ENCODE measurements at places on chromosomes 6 and 20.

- DNase-seq = no peak
These were observed 40.7 kb upstream of the SLC17A4 start for GRCh38 chr6:25713824-25714223.

GRCh38 chr6:143026696-143027449, 33.8 kb upstream of the AIG1 start:
- DNase-seq = no peak

- DNase-seq = no peak
These were observed 61.3 kb upstream of the FERMT1 start for GRCh38 chr20:6184086-6184485.

GRCh38 chr6:10269814-10270472, 144.9 kb downstream of the TFAP2A start:
- no peak for DNase-seq

GRCh38 chr6:17427617-17428016, 34.2 kb downstream of the CAP2 start:
- no peak for DNase-seq

DNA sequence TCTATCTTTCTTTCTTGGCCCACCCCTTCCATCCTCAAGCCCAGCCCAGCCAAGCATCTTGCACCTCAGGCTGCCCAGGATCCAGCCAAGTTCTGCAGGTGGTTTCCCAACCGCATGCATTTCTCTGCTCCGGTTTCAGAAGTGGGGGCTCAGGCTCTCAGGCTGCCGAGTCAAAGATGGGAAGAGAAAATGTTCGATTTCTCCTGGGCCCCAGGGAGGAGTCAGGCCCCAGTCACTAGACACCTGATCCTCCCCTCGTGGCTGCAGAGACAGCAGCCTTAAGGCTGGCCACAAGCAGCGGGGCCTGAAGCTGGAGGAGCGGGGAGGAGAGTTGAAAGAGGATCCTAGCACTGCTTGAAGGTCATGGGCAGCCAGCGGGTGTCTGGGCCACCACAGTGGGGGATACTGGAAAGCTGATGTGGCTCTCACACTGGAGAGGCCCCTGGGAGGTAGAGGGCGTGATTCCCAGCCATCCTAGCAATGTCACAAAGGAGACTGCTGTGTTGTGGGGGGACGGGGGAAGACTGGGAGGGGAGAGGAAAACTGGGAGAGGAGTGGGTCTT, 42.2 kb upstream of the ZFAND3 start:
- peak; percentile 40 for DNase-seq

GRCh38 chr20:38894091-38894847, 31.9 kb upstream of the FAM83D start:
- no peak for DNase-seq

GRCh38 chr6:18076231-18076630, 46.2 kb downstream of the NHLRC1 start:
- no peak for DNase-seq

- DNase-seq = no peak
These were observed 142.2 kb downstream of the ARID1B start for GRCh38 chr6:156919370-156919769.

DNA sequence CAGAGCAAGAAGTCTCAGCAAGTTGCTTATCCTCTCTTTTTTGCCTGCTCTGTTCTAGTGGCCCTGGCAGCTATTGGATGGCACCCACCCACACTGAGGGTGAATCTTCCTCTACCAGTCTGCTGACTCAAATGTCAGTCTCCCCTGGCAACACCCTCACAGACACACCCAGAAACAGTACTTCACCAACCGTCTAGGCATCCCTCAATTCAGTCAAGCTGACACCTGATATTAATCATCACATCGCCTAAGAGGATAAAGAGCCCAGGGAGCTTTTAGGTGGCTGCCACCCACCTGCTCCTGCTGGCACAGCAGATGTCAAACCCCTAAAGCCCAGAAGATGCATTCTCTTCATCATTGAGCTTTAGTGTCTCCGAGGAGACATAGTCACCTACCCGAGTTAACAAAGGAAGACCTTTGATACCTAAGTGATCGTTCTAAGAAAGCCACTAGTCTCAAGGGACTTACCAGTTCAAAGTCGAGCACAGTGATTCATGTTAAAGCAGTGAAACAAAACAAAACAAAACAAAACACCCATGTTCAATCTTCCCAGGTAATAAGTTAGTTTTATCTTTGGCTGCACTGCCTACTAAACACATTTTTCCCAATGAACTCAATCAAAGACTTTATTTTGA, 97.7 kb upstream of the KCNQ5 start:
- DNase-seq = no peak

DNA sequence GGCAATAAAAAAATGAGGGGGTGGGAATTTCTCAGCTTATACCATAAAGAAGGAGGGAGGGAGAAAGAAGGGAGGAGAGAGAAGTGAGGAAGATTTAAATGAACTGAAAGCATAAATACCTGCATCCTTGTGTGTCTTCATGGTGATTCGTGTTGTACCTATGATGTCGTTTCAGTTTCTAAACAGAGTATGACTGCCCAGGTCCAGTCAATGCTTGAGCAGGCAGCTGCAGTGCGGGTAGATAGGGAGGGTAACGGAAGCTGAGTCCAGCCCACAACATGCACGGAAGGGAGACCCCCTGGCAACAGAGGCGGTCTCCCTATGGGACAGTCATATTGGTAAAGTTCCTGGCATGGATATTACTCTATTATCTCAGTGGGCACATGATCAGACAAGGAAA, 184.5 kb downstream of the KIF16B start:
- DNase-seq = no peak

- DNase-seq = no peak
These were observed 8.4 kb upstream of the DYNLRB1 start for GRCh38 chr20:34507702-34508413.

DNA sequence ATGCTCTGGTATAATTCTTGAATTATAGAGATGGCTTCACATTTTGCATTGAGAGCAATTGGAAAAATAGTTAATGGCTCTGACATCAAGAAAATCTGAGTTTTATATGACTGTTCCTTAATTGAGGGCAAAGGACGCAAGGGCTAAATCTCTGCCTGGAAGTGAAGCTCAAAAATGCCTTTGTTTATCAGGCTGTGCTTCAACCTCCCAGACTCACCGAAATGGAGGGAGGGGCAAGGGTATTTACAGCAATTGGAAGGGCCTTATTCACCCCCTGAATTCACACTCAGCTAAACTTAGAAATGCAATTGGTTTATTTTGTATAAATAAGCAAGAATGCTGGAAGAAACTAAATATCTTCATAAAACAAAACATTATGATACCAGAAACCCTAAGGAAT, 737.2 kb upstream of the MMS22L start:
- DNase-seq = no peak

- no peak for DNase-seq
These were observed 4.1 kb downstream of the C20orf202 start for GRCh38 chr20:1207293-1207878.

DNA sequence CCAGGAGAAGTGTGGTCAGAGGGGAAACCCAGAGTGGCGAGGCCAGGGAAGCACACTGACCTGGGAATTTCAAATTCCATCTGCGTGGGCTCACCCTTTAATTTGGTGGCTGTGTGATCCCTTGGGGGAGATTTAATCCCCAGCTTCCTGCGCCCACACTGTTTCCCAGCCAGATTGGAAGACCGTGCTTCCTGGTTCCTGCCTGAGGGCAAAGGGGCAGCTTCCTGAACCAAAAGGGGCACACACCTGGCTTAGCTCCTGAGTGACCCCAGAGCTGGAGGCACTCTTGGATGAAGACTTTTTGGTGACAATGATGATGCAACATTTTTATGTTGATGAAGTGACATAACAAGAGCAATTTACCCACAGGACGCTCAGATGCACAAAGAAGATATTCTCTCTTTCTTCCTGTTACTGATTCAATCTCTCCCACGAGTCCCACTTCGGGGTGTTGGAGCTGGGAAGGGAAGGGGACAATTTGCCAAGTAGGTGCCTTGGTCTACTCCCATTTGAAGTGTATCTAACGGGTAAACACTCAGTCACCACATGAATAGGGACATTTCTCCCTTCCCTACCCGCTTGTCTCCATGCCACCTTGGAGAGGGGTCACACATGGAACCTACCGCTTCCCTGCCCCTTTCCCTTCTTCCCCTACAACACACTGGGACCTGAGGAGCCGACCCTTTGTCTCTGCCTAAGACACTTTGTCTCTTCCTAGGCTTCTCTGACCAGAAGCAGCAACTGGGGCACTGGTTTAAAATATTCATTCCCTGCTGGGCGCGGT, 28.6 kb upstream of the CDKN1A start:
- DNase-seq = no peak

GRCh38 chr6:42028234-42029061, 21.9 kb upstream of the TAF8 start:
- no peak for DNase-seq

DNA sequence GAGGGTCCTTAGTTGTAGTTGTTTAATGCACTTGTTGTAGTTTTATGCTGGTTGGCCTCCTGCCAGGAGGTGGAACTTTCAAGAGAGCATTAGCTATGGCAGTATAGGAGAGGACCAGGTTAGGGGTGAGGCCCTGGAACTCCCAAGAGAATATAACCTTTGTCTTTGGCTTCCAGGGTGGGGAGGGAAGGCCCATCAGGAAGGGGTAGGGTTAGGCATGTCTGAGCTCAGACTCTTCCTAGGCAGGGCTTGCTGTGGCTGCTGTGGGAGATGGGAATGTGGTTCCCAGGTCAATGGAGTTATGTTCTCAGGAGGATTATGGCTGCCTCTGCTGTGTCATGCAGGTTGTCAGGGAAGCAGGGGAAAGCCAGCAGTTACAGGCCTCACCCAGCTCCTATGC, 20.0 kb upstream of the GABRR1 start:
- no peak for DNase-seq

GRCh38 chr6:89430201-89430962, 2.6 kb upstream of the ANKRD6 start:
- DNase-seq = no peak

- DNase-seq = no peak
These were observed 107.2 kb downstream of the CHD6 start for GRCh38 chr20:41510847-41511450.

GRCh38 chr6:91926361-91926760, 1339.5 kb upstream of the MAP3K7 start:
- DNase-seq = no peak

DNA sequence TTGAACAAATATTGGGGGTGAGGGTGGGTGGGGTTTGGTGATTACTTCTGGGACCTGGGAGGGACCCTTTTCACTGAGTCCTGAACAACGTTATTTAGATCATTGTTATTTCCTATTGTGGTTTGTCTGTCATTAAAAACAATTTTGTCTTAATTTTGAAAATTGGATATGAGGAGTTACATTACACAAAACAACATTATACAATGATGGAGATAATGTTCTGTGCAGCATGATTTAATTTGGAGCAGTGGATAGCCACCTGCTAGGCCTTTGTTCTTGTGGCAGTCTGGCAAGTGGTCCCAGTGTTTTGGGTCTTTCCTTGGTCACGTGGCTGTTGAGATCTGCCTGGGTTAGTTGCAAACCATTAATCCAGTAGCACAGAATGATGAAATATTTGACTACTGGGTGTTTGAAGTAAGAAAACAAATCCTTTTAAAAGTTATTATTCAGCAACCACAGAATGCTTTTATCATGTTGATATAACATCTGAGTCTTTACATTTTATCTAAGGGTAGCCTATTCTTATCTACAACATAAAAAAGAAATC, 172.8 kb downstream of the CDKAL1 start:
- no peak for DNase-seq

DNA sequence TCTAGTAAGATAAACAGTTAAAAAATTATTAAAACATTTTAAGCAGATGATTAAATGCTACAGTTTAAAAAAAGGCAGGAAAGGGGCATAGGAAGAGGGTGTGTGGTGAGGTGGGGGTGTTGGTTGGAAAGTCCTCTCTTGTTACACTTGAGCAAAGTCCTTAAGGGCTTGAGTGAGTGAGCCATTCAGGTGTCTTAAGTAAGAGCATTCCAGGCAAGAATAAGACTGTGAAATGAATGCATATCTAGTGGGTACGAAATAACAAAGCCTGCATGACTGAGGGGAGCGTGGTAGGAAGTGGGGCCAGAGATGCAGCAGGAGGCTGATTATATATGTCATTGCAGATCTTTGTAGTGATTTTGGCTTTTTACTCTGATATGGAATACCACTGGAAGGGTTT, 5.1 kb downstream of the CDKAL1 start:
- DNase-seq = no peak

DNA sequence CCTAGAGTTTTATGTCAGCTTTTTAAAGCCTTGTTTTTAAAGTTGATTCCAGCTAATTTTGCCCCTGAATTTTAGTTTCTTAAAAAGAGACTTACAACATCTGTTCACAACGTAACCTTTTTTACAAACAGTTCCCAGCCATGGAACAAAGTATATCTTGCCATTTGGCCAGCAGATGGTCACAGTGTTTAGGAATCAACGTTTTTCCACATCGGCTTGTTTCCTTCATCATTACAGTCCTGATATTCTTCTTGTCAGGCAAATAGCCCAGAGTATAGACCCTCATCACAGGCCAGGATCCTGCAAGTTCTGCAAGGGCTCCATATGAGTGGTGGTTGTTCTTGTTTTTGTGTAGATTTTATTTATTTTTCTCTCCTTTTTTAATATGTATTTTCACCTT, 341.7 kb upstream of the HTR1E start:
- DNase-seq = no peak

GRCh38 chr6:162525181-162525580, 202.4 kb downstream of the PRKN start:
- no peak for DNase-seq

GRCh38 chr6:56040223-56040622, 164.8 kb upstream of the BMP5 start:
- DNase-seq = no peak

DNA sequence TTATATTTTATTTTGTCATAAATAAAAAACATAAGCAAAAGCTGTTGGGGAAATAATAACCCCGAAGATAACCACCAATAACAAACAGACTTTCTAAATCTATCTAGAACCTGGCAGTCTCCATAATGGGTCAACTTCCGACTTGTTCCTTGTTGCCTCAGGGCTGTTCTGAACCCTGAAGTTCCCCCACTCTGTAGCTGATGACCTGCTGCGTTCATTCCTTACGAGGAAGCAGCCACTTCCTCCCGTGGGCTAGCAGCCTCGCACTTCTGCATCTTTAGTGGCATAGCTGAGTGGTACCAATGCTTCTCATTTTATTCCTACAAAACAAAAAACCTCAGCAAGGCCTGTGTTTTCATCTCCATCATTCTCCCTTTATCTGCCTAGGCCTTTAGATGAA, 103.0 kb downstream of the PLEKHG1 start:
- no peak for DNase-seq

GRCh38 chr6:110075406-110075805, 97.3 kb downstream of the GPR6 start:
- DNase-seq = no peak

- no peak for DNase-seq
These were observed 32.5 kb downstream of the ZFAND3 start for GRCh38 chr6:37851997-37852524.

GRCh38 chr6:167475947-167476346, 151.1 kb downstream of the TTLL2 start:
- DNase-seq = no peak

GRCh38 chr6:121450242-121450641, 14.8 kb downstream of the GJA1 start:
- DNase-seq = no peak

GRCh38 chr6:33433001-33433543, 13.2 kb downstream of the SYNGAP1 start:
- DNase-seq = no peak

All from GM06990 (cell line).